ENCODE measurements at places on chromosomes 12 and 14.

GRCh38 chr14:68379510-68380328, 413.1 kb downstream of the ZFP36L1 start:
- DNase-seq = no peak

DNA sequence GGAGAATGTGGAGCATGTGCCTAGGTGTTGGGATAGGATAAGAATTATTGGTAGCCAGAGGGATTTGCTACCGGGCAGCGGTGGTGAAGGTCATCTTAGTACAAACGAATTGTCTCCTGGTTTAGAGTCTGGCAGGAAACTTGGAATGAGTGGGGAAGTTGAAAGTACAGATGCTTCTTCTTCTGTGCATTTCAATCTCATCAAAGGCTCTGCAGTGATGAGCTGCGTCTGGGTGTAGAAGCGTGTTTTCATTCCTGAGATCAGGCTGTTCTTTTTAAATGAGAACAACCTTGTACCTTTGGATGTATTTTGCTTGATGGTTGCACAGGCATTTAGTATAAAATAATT, 2.1 kb downstream of the WNK1 start:
- no peak for DNase-seq

- DNase-seq = no peak
These were observed 574 bp downstream of the PAWR start for GRCh38 chr12:79690142-79690637.

DNA sequence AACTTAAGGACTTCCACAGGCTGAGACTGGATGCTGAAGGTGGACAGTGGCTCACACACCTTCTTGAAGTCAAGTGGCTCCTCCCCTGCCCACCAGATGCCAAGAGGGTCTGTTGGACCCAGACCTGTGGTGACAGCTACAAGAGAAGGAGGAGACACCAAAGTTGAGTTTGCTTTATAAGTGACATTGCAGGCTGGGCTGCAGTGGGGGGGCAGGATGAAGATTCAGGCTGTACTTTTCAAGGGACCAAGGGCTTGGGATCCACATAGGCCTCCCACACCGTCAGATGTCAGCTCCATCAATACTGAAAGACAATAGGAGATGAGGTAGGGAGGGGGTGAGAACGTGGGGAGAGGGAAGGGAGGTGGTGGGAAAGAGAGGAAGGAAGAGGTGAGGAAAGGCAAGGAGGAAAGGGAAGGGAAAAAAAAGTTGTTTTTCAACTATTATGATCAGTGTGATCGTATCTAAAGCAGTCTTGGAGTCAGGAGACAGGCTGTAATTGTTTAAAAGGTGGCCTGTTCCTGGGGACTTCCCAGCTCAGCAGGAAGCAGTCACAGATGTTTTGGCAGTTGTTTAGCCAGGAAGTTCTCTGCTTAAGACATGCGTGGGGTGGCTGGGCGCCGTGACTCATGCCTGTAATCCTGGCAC, 84.1 kb upstream of the RESF1 start:
- DNase-seq = no peak

- no peak for DNase-seq
These were observed 42.5 kb upstream of the PPM1H start for GRCh38 chr12:62977418-62977817.

DNA sequence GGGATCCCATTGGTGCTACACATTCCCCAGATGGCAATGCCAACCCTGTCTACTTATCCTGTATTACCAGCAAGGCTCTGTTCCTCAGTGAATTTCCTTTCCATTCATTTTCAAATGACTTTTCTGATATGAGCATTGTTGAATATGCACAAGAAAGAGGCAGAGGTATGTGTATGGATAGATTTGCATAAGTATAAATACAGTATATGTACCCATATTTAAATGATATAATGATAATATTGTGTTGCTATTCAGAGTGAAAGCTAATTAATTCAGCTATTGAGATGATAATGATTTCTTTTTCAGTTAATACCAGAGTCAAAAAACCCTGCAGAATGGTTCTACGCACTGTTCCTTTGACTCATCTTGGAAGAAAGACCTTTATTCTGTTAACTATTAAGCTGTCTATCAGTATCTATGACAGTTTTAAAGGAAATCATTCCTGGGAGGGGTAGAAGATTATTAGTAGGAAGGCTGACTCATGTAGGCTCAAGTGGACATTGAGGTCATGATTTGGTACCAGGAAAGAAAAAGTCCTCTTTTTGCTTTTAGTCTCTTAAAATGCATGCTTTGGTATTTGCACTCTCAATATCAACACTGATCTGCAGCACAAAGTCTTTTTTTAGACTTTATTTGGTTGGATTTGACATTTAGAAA, 44.9 kb upstream of the GAS2L3 start:
- DNase-seq = no peak

DNA sequence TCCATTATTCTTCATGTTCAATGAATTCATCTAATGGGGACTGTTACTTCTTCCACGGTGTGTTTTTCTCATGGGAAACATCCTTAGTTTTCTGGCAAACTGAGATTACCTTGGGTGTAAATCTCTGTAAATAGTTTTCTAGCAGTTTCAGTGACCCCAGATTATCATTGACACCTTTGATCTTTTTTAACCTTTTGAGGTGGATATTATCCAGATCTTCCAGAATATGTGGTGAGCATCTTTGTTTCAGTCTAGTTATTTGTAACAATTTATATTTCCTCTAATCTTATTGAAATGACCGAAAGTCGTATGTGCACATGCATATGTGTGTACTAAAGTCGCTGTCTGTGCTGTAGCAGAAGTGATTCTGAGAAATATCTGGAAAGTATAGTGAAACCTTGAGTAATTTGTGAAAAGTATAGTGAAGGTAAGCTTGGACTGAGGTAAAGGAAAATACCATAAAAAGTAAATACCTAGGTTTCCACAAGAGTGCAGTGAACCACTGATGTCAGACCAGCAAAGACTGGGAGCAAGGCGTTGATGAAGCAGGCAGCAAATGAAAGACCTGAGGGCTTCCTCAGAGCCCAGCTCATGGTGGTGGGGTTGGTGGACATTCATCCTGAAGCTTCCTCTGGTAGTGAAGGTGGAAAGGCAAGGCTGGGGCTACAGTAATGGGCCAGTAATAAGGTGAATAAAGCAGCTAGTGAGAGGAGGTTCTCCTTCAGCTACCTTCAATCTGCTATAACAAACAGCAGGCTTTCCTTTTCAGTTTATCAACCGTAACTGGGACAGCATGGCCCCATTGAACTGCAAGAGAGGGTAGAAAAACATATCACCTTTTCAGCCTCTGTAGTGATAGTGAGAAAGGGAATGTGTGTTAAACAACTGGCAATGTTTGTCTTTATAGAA, 480.2 kb upstream of the FBXO33 start:
- no peak for DNase-seq

- DNase-seq = no peak
These were observed 189.6 kb upstream of the TMEM132C start for GRCh38 chr12:128077211-128077916.

All from cortex of kidney (tissue), 1 donor.